GM23248 (cell line): ENCODE measurements at places on chromosomes 12 and 14. TPM values are rescaled to one million over a fixed set of nuclear protein-coding genes. Genes with fewer than 3 reads are reported as not detected.

GRCh38 chr12:105554856-105555255 lies 224.4 kb downstream of the C12orf75 start:
- H3K4me3 ChIP-seq: no peak overlapping the region
- no peaks in the 10 kb centered on the region for H3K4me1 ChIP-seq
- no peaks in the 10 kb centered on the region for H3K36me3 ChIP-seq
- no peak for DNase-seq

DNA sequence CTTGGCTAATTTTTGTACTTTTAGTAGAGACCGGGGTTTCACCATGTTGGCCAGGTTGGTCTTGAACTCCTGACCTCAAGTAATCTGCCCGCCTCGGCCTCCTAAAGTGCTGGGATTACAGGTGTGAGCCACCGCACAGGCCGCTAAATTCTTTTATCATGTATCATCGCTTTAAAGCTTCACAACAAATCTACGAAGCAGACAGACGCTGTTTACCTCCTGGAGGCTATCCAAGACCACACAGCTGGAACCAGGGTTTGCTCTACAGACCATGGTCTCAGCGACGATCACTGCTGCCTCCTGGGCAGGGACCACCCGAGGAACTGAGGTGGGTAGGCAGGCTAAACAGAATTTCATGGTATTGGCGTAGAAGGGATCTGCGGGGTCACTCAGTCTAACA lies 27.2 kb downstream of the KRT80 start:
- no peaks in the 10 kb centered on the region for H3K27me3 ChIP-seq
- peaks cover 6% of the 10 kb centered on the region for H3K4me1 ChIP-seq
- no peak overlapping the region for H3K27ac ChIP-seq
- no peak overlapping the region for H3K4me3 ChIP-seq
- H3K36me3 ChIP-seq: no peaks in the 10 kb centered on the region

DNA sequence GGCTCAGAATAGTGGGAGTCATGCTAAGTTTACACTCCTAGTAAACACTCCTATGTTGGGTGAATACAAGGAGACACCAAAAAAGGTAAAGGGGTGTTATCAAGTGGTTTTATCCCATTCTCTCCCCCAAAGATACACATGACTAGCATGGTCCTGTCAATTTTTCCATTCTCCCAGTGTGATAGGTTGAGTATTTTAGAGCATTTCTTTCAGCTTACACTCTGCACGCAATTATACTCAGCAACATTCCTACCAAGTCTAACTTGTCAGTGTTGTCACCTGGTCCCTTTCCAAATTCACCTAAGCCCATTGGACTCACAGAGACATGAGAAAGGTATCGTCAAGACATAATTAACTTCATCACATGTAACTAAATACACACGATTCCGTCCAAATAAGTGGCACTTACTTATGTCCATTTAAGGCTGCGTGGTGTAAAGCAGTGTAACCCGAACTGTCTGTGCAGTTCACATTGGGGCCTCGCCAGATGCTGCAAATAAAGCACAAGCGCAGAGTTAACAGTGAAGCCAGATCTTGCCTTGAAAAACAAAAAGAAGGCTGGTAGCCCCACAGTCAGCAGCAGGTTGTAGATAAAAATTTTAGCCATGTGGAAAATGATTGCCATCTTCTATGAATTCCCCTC lies 159.7 kb downstream of the ANKS1B start:
- H3K4me3 ChIP-seq: no peak overlapping the region
- H3K27me3 ChIP-seq: no peaks in the 10 kb centered on the region
- no peaks in the 10 kb centered on the region for H3K4me1 ChIP-seq
- DNase-seq: no peak

DNA sequence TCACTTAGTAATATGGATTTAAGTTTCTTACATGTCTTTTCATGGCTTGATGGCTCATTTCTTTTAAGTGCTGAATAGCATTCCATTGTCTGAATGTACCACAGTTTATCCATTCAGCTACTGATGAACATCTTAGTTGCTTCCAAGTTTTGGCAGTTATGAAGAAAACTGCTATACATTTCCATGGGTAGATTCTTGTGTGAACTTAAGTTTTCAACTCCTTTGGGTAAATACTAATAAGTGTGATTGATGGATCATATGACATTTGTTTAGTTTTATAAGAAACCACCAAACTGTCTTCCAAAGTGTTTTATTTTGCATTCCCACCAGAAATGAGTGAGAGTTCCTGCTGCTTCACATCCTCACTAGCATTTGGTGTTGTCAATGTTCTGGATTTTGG lies 119.2 kb downstream of the NAV3 start:
- H3K27me3 ChIP-seq: no peaks in the 10 kb centered on the region
- no peak for DNase-seq
- H3K27ac ChIP-seq: no peak overlapping the region
- H3K36me3 ChIP-seq: peaks cover 23% of the 10 kb centered on the region
- peaks cover 46% of the 10 kb centered on the region for H3K4me1 ChIP-seq
- H3K4me3 ChIP-seq: no peak overlapping the region

DNA sequence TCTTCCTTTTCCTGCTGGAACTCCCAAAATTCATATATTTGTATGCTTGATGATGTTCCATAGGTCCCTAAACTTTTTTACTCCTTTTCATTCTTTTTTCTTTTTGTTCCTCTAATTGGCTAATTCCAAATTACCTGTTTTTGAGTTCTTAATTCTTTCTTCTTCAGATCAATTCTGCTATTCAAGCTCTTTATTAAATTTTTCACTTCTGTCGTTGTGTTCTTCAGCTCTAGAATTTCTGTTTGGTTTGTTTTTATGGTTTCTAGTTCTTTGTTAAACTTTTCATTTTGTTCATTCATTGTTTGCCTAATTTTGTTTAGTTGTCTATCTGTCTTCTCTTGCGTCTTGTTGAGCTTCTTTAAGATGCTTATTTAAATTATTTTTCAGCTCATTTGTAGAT lies 154.8 kb downstream of the TPH2 start:
- H3K27ac ChIP-seq: no peak overlapping the region
- no peaks in the 10 kb centered on the region for H3K4me1 ChIP-seq
- H3K4me3 ChIP-seq: no peak overlapping the region
- DNase-seq: no peak
- H3K27me3 ChIP-seq: no peaks in the 10 kb centered on the region

DNA sequence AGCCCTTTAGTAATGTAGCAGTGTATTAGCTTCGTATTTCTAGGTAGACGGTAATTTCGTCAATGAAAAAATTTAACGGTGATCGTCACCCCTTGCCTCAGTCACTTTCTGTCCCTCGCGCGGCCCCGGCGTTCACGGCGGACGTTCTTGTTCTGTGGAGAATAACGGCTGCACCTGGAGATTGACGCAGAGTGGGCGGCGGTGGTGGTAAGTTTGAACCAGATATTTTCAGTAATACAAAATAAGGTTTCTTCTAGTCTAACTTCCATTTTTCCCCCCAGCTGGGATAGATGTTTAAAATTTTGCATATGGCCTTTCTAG lies 341 bp downstream of the ZNF10 start:
- peak overlapping the region; percentile 95 for H3K4me3 ChIP-seq
- H3K27me3 ChIP-seq: no peaks in the 10 kb centered on the region
- peak; percentile 57 for DNase-seq
- peaks cover 9% of the 10 kb centered on the region; the same call in 1 of the 2 replicates for H3K36me3 ChIP-seq
- no peaks in the 10 kb centered on the region for H3K4me1 ChIP-seq

DNA sequence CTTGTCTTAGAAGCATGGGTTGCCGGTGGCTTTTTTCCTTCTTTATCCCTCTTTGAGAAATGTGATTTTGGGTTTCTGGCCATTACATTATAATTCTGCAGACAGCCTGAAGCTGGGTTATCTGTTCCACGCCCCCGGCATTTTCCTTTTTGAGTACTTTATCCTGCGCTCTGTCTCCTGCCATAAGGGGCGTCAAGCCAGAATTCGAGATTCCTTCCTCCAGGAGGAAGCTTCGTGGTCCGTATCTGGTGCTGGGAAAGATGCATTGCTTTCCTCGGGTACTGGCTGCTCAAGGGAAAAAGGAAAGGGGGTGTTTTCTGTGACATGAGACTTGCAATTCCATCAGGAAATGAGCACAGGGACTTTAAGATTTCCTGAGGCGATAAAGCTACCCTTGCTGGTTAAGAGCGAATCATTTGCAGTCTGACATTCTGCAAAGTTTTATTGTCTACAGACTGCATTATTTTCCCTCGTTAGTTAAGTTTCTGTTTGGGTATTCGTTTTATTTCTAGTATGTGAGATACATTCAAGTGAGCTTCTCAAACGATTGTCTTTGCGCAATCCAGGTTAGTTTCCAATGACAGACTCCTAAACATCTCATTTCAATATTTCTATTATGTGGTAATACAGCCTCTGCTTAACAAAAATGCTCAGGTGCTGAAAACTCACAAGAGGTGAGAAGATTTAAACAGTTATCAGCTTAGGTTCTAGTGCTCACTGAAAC lies 694 bp downstream of the AKAP5 start:
- H3K4me3 ChIP-seq: peak overlapping the region; percentile 79
- no peaks in the 10 kb centered on the region for H3K27me3 ChIP-seq
- no peak overlapping the region for H3K27ac ChIP-seq
- DNase-seq: peak; percentile 79
- H3K4me1 ChIP-seq: no peaks in the 10 kb centered on the region

DNA sequence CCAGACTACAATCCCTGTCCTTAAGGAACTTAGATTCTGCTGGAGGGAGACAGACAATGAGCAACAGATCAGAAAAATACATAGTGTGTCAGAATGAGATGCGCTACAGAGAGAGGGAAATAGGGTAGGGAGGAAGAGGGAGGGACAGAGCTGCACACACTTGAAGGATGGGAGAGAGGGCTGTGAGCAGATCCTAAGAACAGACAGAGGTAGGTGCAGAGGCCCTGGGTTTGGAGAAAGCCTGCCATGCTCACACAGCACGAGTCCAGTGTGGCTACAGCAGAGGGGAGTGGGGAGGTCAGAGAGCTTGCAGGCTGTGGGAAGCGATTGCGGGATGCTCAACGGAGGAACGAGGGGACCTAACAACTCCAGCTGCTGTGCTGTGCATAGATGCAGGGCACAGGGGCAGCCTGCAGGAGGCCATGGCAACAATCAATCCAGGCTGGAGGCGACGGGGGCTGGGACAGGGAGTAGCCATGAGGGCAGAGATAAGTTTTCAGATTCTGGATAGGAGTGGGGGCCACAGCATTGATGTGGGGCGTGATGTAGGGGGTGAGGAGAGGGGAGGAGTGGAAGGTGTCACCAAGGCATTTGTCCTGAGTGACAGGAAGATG lies 20.7 kb downstream of the FAIM2 start:
- H3K27me3 ChIP-seq: peaks cover 13% of the 10 kb centered on the region
- no peak overlapping the region for H3K27ac ChIP-seq
- no peaks in the 10 kb centered on the region for H3K4me1 ChIP-seq
- H3K4me3 ChIP-seq: no peak overlapping the region

- DNase-seq: no peak
- no peak overlapping the region for H3K4me3 ChIP-seq
- peaks cover 15% of the 10 kb centered on the region; the same call in 1 of the 2 replicates for H3K36me3 ChIP-seq
- H3K27me3 ChIP-seq: no peaks in the 10 kb centered on the region
- no peaks in the 10 kb centered on the region for H3K4me1 ChIP-seq
- H3K27ac ChIP-seq: no peak overlapping the region
Observed at GRCh38 chr12:102010265-102010994, 51.4 kb downstream of the WASHC3 start.

GRCh38 chr14:61476105-61476753 lies 154.8 kb downstream of the PRKCH start:
- peaks cover 65% of the 10 kb centered on the region for H3K4me1 ChIP-seq
- no peak overlapping the region for H3K4me3 ChIP-seq
- H3K27me3 ChIP-seq: no peaks in the 10 kb centered on the region
- DNase-seq: peak; percentile 9
- H3K36me3 ChIP-seq: no peaks in the 10 kb centered on the region
- peak overlapping the region; percentile 94 for H3K27ac ChIP-seq

- peaks cover 25% of the 10 kb centered on the region for H3K36me3 ChIP-seq
- DNase-seq: peak; percentile 37
- H3K4me1 ChIP-seq: peaks cover 4% of the 10 kb centered on the region; the same call in 1 of the 2 replicates
- no peak overlapping the region for H3K27ac ChIP-seq
Observed at GRCh38 chr14:74904635-74905503, 18.2 kb downstream of the RPS6KL1 start.

KRT7 gene
- 5.7 and 11.0 TPM in 2 replicates for total RNA-seq

PRKAB1 gene
- 16.6 and 19.2 TPM in 2 replicates for total RNA-seq

KRT74 gene
- not detected in 2 replicates for total RNA-seq

RASSF8 gene
- 80.1 and 108 TPM in 2 replicates for total RNA-seq

ACAD10 gene
- 10.0 and 12.0 TPM in 2 replicates for total RNA-seq

CLMN gene
- total RNA-seq: 0.11 and 0.76 TPM in 2 replicates

ENDOU gene
- total RNA-seq: 0.22 TPM in 1 of 2 replicates, not detected in the other
